Right cardiac atrium (tissue), 5 donors: ENCODE measurements at places on chromosomes 12 and 14.

GRCh38 chr14:39175445-39176262, 600 bp downstream of the PNN start:
- DNase-seq, result no peak

DNA sequence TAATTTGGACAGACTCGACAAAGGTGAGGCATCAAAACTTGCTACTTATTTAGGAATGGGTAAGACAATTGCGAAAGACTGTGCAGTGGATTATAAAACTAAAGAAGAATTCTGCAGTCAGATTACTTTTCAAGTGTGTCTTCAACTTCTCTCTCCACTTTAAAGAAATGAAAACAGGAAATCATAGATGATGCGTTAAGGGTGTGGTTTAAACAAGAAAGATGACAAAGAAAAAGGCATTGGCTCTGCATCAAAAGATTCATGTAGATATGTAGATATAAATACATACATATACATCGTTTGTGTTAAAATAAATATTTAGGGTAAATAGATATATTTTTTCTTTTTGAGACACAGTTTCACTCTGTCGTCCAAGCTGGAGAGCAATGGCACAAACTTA, 74.6 kb upstream of the PARP11 start:
- DNase-seq, result no peak

DNA sequence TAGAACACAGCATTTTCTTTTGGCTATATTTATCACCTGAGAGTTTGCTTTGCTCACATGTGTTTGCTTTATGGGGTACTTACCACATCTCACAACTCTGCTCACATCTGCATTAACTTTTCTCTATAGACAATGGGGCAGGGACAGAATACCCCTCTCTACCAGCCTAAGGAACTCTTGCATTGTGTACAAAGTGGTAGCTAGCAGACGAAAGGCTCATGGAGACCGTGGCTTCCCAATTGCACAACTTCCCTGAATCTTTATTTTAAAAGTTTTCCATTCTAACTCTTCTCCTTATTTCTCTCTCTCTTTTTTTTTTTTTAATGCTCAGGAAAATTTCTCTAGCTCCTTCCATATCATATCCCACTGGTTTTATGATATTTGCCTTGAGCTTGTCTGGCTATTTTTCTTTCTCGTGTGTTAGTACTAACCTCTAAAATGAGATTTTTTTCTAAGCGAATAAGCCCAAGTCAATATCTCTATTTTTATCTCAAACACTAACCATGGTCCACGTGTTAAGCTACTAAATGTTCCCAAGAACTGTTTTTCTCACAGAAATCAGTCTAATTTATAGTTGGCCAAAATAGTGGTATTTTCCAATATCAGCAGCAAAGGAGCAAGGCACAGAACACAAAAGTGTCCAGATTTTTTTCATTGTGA, 155.2 kb downstream of the STXBP6 start:
- DNase-seq, result no peak

- no peak for DNase-seq
These were observed 21.9 kb upstream of the CERS5 start for GRCh38 chr12:50188875-50189575.

GRCh38 chr12:636632-637031, 26.6 kb downstream of the NINJ2 start:
- DNase-seq, result no peak

DNA sequence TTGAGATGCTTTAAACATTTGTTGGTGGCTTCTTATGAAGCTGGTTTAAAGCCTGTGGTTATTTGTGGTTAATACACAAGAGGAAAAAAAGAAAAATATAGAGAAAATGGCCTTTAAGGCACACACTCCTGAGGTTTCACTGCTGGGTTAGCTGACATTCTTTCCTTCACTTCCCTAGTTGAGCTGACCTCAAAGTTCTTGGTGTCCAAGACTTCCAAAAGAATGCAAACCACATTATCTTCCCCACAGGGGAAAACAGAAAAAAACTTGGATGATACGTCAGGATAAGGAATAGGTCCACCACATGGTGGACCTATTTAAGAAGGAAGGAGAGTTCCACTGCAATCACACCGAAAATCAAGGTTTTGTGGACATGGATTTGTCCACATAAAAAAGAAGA, 94.3 kb downstream of the SLC25A21 start:
- no peak for DNase-seq

DNA sequence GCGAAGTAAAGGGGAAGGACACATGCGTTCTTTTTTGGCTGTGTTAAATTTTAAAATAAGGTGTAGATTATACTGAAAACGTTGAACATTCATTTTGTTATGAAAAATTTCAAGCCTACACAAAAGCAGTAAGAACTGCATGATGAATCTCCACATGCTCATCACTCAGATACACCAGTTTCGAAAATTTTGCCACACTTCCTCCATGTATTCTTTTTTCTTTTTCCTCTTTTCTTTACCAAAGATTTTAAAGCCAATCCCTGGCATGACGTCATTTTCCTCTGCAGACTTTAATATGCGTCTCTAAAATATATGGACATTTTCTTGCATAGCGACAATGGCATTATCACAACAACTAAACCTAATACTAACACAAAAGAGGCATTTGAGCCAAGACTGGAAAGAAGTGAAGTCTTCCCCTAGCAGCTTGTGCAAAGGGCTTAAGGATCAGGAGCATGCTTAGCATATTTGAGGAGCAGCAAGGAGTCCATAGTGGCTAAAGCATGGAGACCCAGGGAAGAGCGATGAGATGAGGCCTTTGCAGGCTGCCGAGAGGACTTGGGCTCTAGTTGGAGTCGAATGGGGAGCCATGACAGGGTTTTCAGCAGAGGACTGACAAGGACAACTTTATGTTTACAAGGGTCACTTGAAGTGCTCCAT, 111.9 kb downstream of the ERC1 start:
- no peak for DNase-seq

DNA sequence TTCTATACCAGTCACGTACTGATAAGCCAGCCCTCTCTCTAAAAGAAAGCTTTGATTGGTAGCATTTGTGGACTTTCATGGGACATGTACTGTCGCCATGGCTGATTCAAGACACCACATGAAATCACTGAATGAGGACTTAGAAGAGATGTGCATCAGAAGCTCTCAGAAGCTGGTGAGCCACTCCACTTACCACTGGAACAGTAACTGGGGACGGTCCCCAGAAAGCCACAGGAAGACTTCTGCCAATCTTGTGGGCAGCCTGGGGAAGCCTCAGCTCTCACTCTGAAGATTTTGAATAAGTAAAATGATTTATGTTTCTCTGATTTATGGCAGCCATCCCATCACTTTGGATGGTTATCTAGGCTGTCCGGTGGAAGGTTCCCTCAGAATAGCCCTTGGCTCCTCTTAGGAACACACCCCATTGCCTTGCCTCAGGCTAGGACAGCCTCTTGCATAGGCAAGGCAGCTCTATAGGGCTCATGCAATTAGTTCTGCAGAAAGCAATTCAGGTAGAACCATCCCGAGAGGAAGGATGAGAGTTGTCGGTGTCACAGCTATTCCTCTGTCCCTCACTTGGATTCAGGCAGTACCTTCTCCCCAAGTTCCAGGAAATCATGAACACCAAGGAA, 9.8 kb downstream of the DHRS1 start:
- no peak for DNase-seq

DNA sequence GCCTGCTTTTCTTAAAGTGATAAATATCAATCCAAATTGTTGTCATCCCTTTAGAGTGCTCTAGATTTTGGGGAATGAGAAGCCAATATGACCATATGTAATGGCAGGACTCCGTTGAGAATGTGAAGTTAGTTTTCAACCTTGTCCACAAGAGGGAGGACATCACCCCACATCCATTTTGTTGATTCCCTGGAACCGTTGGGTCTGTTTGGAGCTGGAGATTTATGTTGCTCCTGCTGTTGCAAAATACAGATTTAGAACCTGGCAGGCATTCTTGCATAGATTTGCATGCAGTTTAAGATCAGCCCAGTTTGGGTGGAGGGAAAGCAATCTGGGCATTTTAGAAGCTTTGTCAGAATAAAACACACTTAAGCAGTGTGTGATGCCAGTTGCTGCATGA, 620.1 kb downstream of the NRXN3 start:
- DNase-seq, result no peak

- no peak for DNase-seq
These were observed 150.8 kb downstream of the HELB start for GRCh38 chr12:66453120-66453519.

- DNase-seq, result no peak
These were observed 86.5 kb downstream of the SLC25A47 start for GRCh38 chr14:100409651-100410050.

GRCh38 chr14:22386924-22387775, 201.9 kb downstream of the DAD1 start:
- DNase-seq, result no peak

GRCh38 chr14:103188810-103189480, 65.7 kb downstream of the TNFAIP2 start:
- DNase-seq, result peak; percentile 52

- DNase-seq, result no peak
These were observed 115.4 kb downstream of the ZFP36L1 start for GRCh38 chr14:68677476-68677875.

GRCh38 chr14:65062096-65063075, 39.9 kb downstream of the MAX start:
- DNase-seq, result no peak

DNA sequence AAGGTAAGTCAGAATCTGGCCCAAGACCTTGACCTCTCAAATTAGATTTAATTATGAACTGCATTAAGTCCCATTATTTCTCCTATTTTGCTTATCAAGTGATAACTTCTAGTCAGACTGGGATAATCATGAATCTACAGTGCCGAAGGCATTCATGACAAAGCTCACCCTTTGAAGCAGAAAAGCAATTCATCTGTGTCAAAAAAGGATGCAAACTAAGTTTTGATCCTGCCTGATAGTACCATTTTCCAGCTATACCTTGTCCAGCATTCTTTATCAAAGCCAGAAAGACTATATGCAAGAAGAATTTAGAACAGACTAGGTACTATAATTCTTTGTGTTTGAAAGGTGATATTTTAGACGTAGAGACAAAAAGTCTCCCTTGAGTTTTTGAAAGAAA, 268.1 kb downstream of the FBXL14 start:
- no peak for DNase-seq

DNA sequence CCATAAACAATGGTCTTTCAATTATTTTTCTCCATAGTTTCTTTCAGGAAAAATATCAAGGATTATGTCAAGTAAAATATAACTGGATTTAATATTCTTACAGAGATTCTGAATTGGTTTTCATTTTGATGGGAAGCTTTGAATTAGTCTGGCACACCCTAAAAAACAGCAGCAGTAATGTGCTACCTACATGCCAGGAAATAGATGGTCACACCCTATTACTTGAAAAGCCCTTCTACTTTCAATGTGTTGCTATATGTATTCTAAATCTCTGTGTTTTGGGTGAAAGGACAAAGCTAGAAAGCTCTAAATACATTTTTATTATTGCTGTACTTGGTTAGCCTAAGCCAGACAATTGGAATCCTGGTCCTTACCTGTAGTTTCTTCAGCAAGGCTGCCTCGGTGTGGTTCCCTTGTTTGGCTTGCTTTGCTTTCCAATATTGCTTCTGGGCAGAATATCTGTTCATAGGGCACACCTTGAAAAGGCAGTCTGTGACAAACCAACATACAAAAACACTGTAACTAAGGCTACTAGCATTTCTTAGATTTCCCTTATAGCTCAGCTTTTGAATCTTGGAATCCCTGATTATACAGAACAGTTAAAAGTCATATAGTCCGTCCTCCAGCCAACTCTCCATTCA, 107.6 kb downstream of the ITPR2 start:
- DNase-seq, result no peak

GRCh38 chr14:83940253-83940652, 1589.7 kb upstream of the FLRT2 start:
- DNase-seq, result no peak

DNA sequence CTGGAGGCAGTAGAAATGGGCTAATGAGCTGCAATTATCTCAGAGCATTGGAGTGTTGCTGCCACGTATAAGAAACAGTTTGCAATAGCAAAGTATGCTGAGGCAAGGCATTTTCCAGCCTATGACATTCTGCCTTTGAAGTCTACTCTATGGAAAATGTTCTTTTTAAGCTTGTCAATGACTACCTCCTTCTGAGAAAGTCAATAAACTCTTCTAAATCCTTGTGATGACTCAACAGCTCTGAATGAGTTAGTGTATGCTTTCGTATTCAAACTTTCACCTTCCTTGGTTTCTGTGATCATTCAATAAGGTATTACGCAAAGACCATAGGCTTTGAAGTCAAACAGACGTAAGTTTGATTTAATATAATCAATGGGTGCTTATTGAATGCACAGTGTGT, 111.2 kb downstream of the CAPZA3 start:
- DNase-seq, result no peak

GRCh38 chr12:6535960-6536847, 1.9 kb downstream of the GAPDH start:
- peak; percentile 58 for DNase-seq

GRCh38 chr12:47808574-47809365, 10.9 kb downstream of the HDAC7 start:
- DNase-seq, result no peak

GRCh38 chr14:72925815-72926291, 411 bp upstream of the DCAF4 start:
- DNase-seq, result no peak

GRCh38 chr12:120928864-120929652, 24.9 kb upstream of the SPPL3 start:
- DNase-seq, result no peak

DNA sequence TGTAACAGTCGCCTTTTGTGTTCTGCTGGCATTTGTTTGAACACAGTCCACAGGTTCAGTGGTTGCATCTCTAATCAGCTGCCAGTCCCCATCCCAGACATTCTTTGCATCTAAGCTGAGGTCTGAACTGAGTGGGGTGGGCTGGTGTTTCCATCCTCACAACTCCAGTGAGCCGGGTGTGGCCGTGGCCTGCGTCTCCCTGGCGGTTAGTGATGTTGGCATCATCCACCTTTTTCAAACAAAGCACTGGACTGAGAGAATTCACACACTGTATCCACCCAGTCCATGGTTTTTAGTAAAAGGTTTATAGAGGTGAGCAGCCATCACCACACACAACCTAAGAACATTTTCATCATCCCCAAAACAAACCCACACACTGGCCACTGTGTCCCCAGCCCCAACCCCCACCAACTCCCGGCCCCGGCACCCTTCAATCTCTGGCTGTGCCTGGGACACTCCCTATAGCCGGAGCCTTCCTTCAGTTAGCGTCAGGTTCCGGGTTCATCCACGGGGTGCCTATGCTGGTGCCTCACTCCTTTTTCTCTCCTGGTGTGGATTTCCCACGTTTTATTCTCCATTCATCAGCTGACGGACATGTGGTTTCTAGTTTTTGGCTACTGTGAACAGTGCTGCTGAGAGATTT, 6.5 kb downstream of the DDX51 start:
- DNase-seq, result no peak

GRCh38 chr14:69685716-69686115, 74.3 kb downstream of the SUSD6 start:
- peak; percentile 85 for DNase-seq

- DNase-seq, result peak; percentile 45
These were observed 63.2 kb downstream of the TSPAN11 start for GRCh38 chr12:30989754-30990153.

GRCh38 chr12:115922952-115923564, 354.4 kb downstream of the MED13L start:
- no peak for DNase-seq
